ENCODE measurements at places on chromosomes 5 and 9.

DNA sequence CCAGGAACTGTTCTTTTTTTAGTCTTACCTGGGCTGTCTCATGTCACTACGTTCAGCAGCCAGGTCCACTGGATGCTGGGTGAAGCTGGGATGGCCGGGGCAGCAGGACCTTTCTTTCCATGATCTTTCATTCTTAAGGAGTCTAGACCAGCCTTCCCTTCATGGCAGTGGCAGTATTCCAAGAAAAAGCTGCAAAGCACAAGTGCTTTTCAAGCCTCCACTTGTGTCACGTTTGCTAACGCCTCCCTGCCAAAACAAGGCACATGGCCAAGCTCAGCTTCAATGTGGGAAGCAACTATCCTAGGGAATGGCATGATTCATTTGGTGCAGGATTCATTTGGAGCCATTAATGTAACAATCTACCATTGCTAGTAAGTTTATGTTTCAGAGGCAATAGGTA is 94.8 kb downstream of the RCL1 start:
- peak; percentile 68 for DNase-seq

DNA sequence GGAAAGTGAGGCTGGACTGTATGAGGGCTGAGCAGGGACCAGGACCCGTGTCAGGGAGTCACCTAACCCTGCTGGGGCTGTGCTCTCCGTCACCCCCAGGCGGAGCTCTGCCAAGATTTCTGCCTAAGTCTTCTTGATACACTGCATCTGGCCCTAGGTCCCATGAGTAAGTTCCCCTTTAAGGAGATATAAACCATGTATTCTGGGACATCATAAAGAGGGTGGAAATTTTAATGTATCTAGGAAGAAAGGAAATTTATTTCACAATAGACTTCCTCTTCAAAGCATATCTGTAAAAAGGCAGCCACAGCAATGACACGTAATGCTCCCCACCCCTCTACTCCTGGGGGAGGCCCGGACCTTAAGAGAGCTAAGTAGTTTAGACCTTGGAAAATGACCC is 183.4 kb downstream of the FBXL7 start:
- no peak for DNase-seq

DNA sequence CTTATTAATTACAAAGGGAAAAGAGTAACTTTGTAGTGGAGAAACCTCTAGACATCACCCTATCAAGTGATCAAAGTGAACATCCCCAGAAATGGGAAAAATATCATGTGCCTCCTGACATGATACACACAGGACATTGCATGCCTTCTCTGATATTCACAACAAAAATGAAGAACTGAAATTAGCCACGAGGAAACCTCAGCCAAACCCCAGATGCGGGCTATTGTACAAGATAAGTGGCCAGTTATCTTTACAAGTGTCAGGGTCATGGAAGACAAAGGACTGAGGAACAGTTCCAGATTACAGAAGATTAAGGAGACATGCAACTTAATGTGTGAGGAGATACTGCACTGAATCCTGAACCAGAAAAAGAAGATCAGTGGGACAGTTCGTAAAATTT is 23.8 kb upstream of the NPM1 start:
- DNase-seq = no peak

GRCh38 chr5:2686321-2687124 is 65.0 kb downstream of the IRX2 start:
- no peak for DNase-seq

DNA sequence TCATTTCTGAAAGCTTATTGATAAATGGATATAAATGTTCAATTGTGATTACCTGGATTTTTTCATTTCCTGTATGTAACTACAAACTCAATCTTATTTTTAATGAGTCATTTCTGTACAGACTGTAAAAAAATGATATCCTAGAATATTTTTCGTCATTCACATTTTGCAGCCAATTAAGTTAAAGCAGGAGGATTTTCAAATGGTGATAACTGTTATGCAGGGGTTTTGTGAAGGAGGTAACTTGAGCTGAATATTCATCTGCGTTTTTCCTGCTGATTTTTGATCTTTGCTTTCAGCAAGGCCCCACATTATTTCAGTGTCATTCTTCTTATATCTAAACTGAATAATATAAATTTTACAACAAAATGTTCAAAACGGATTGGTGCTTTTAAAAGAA is 74.1 kb downstream of the SLF1 start:
- DNase-seq = no peak

DNA sequence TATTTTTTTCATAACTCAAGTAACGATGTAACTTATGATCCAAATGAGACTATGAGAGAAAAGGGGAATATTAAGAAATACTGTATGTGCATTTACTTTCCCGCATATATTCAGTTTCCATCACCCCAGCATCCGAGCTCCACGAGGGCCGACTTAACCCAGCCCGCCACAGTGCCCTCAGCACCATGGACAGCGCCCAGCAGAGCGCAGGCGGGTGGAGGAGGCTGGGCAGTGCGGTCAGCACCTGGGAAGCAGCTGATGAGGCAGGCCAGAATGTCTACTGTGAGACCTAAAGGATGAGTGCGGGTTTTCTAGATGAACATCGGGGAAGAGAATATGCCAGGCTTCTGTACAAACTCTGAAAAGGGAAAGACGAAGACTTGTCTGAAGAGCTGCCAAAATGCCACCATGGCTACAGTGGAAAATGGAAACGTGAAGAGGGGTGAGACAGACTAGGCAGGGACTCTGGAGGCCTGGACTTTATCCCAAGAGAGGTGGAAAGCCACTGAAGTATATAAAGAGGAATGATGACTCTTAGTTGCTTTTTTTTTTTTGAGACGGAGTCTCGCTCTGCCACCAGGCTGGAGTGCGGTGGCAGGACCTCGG is 34.5 kb upstream of the MED27 start:
- peak; percentile 60 for DNase-seq

- DNase-seq = peak; percentile 81
Measured at GRCh38 chr5:141636413-141637122, at the start of the genes HDAC3 and RELL2. TSS of gene HDAC3 (minus strand) at chr5:141636849. CDS start at chr5:141636790, 59 bp downstream. TSS of gene RELL2 (plus strand) at chr5:141636997. CDS start at chr5:141638226, 1,229 bp downstream.

- peak; percentile 83 for DNase-seq
Measured at GRCh38 chr5:17378346-17378997, 119.6 kb upstream of the TAF11L2 start.

GRCh38 chr5:94751460-94751859 is 133.0 kb downstream of the SLF1 start:
- no peak for DNase-seq

DNA sequence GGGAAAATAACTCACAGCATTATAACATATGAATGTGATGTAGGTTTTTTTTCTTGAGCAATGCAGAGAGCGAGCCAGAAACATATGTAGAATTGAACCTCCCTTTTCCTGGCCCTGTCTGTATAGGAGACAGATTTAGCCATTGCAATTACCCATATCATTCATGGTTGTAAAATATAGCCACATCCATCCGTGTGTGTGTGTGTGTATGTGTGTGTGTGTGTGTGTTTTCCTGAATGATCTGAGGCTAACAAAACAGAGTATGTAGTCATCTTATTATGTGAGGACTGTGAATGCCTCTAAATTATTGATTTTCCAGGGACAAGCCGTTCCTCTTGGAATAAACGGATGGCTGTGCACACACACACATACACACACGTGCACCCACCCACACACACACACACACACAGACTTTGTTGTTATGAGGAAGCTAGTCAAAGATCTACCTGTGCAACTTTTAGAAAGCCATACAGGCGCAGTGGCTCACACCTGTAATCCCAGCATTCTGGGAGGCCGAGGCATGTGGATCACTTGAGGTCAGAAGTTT is 11.7 kb upstream of the DENND1A start:
- no peak for DNase-seq

- no peak for DNase-seq
Measured at GRCh38 chr9:123669346-123669745, 260.6 kb downstream of the DENND1A start.

DNA sequence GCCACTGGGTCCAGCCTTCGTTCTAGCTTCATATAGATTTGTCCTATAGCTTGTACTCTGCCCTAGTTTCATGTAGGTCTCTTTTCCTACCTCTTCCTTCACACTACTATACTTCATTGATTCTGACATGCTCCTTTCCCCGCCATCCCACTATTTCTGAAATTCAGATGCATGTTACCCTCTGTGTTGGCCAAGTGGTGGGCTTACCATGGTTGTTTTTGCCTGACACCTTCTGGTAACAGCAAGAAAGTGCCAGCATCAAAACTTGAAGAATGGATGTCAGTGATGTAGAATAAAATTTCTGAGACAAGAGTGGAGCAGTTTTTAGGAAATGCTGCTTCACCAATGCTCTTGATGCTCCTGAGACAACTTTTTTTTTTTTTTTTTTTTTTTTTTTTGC is 19.5 kb upstream of the SERINC5 start:
- DNase-seq = peak; percentile 38

DNA sequence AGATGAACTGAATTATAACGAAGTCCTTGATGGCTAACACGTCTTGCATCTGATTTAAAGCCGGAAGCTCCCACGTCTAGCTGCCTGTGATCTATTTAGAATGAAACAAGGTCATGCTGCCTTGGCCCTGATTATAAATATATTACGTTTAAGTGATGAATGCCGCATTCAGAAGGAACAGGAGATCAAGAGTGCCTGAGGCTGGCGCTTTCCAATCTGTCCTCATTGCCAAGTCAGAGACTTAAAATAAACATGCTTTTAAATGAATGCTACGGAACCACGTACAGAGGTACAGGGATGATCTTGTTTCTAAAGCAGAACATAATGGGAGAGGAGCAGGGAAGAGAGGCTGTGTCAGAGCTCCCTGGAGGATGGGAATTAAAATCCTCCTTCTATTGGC is 292.8 kb downstream of the TLE1 start:
- DNase-seq = no peak

- no peak for DNase-seq
Measured at GRCh38 chr5:127421471-127421870, 96.0 kb upstream of the PRRC1 start.

DNA sequence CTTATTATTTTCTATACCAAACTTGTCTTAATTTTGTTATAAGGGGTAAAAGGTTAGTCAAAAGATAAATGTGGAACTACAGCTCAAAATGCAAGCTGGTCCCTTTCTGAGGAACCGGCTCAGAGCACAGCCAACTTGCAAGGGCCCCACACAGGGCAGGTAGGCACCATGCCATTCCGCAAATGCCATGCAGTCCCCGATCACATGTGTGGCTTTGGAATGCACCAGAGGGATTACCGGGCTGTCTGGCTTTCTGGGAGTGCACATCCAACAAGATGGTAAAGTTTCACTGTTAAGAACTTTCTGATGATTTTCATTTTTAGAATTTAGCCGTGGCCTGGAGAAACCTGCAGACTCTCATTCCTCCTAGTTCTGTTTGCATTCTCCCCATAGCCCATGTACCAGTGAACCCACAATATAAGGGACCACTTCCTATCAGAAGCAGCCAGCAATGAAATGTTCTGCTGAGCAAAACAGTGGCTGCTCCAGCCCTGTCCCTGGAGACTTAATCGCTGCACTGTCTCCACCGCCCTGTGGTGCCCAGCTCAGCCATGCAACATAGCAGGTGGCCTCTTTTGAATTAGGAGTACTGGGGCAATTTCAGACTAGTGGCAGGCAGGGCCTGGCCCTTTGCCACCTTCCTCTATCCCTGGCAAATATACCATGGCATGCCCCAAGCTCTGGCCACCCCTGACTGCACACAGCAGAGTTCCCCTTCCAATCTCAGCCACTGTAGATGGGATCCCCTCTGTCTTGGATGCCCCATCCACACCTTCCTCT is 11.4 kb downstream of the SHB start:
- DNase-seq = no peak

- DNase-seq = no peak
Measured at GRCh38 chr5:231661-232060, 13.5 kb downstream of the SDHA start.

DNA sequence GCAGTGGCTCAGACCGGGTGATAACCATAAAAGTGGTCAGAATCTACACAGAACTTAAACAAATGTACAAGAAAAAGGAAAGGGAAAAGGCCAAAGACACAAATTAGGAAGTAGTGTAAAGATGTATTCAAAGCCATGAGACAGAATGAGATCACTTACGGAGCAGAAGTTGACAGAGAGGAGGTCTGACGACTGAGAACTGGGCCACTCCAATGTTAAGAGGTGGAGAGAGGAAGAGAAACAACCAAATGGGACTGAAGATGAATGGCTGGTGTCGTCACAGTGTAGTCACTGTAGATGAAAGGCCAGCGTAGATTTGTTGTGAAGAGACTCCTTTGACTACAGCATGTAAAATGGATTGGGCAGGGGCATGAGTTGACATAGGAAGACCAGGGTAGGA is 114.4 kb downstream of the DROSHA start:
- no peak for DNase-seq

GRCh38 chr9:132948482-132949050 is 4.2 kb upstream of the TSC1 start:
- DNase-seq = no peak

DNA sequence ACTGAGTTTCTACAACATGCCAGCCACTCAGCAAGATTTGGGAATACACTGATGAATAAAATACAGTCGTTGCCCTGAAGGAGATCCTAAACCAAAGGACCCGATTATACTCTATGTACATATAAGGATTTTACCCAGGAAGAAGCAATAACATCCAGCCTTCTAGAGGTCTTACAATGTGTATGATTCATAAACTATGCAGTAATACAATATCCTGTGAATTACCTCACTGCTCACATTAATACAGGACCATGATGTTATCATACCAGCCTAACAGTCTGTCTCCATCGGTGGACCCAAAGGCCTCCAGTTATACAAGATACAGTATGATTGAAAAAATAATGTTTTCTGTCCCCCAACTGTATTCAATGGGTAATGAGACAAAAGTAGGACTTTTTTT is 310.5 kb upstream of the TRPM3 start:
- no peak for DNase-seq

DNA sequence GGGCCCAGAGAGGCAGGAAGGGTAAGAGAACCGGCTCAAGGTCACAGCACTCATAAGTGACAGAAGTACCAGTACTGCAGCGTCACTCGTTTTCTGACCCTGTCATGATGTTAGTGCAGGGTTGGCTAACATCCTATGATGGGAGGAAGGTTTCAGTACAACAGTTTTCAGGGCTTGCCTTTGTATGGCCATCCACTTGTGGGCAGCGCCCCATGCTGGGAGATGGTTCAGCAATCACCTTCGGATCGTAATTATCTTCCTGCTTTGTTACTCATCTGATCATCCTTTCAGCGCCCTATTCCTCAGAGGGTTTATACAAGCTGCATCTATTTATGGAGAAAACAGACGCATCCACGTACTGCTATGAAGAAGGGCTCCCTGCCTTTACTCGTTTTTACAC is 2.4 kb downstream of the MAP1B start:
- DNase-seq = no peak

DNA sequence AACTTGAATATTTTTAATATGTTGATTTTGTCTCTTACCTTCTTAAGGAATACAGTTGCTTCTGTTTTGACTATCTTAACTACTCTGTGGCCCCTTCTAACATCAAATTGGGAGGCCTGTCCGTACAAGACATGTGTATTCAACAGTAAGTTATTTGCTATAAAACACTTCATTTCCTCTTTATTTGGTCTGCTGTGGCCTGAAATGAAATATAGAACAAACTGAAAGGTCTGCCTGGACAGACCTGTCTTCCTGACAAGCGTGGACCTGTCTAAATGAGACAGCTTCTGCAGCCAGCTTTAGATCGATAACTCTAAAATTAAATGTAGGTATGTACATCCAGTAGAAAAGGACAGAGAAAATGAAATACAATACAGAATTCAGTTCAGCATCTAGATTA is 2.2 kb upstream of the LPAR1 start:
- no peak for DNase-seq

GRCh38 chr9:30534455-30534854 is 1850.0 kb upstream of the ACO1 start:
- no peak for DNase-seq

- DNase-seq = no peak
Measured at GRCh38 chr9:101586651-101587050, 8.1 kb downstream of the PPP3R2 start.

Measured in fibroblast of the aortic adventitia (primary cell).